Motor neuron (in vitro differentiated cells): ENCODE measurements at places on chromosomes 16 and 17. TPM values are rescaled to one million over a fixed set of nuclear protein-coding genes. Genes with fewer than 3 reads are reported as not detected.

DNA sequence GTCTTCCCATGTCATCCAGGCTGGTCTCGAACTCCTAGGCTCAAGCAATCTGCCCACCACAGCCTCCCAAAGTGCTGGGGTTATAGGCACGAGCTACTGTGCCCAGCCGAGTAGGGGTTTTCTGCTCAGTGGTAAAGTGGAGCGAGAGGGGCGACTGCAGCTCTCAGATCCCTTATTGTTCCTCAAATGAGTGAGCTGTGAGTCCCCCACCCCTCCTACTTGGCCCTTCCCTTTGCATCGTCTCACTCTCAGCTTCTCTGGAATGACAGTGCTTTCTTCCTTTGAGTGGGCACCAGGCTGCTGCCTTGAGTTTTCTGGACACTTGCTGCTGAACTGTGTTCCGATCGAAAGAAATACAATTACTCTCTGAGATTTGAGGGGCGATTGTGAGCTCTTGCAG is 63.5 kb downstream of the MSI2 start:
- ATAC-seq, result no peak

- peak; percentile 58 for ATAC-seq
Observed at GRCh38 chr17:1197781-1198490, 18.2 kb upstream of the ABR start.

STAT3 gene
- 28.3 and 31.4 TPM in 2 replicates for total RNA-seq

DNA sequence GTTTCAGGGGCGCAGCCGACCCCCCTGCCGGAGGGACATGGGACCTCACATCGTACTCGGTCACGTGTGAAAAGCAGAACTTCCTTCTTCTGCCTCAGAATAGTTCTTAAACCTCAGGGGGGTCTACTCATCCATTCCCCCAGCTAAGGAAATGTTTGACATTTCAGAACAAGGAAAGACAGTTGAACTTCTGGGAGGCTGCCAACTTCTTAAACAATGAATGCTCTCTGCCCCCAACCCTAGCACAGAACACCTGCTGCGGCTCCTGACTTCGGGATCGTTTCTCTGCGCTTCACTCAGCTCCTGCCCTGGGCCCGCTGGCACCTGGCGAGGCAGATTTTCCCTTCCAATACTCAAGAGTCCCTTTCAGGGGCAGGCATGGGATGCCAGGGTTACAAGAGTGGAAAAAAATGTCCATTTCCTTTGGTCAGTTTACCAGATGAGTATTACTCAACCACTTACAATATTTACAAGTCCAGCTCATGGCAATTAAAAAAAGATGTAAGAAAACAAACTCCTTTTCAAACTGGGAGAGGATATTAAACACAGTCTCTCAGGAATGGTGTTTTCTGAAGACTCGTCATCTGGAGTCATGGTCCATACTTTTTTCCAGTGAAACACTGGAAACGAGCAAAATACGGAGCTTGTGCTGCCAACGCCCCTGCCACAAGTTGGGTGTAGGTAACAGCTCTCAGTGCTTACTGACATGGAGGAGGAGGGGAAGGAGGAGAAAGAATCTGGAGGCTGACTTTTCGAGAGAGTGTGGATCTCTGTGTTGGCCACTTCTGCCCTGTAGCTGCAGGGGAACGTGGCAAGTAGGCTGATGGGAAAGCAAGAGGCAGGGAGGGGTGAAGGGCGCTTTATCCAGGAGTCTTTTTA is 235.7 kb downstream of the NTN1 start:
- ATAC-seq, result peak; percentile 40

DNA sequence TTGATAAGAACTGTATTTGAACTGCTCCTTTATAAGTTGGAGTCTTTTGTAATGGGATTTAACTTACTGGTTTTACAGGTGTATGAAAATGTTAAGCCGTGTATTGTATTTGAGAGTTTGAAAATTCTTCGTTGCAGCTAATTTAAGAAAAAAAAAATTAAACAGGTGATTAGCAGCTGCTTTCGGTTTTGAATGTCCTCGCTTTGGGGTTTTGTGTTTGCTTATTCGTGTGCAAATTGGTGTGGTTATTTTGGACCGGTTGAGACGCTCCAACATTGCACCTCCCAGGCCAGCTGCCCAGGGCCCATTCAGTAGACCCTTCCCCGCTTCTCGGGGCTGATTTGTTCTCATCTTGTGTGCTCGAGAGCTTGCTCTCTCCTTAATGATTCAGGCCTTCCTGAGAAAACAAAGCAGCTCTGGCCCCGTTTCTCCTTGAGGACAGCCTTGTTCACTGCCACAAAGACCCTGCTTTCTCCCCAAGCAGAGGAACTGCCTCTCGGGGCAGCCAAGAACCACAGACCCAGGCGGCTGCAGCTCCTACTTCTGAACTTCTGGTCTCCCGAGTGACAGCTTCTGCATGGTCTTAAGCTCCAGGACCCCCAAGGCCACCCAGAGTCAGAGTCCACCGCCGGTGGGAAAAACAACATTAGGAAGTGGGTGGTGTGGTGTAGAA is 100.5 kb downstream of the MSI2 start:
- no peak for ATAC-seq

DNA sequence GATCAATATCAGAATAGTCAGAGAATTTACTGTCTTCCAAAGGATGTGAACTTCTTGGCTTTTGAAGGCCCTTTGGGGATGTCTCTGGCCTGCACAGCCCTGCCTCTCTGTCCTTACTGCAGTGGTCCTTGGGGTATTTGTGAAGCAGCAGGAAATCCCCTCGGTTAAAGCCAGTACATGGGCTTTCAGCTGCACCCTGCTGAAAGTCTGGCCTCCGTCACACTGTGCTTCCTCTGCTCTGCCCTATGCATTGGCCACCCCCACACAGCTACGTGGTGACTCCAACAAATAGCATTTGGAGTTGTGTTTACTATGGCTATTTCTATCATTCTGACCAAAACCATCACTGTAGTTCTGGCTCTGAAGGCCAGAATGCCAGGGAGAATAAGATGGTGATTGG is 21.2 kb downstream of the SYCE1L start:
- no peak for ATAC-seq

GRCh38 chr17:7336240-7337175 is at the start of gene ACAP1:
ACAP1 (plus strand) TSS chr17:7336529; CDS start chr17:7336735, 206 bp downstream.
- ATAC-seq, result peak; percentile 49

- ATAC-seq, result no peak
Observed at GRCh38 chr17:58947824-58948223, 158.9 kb downstream of the TRIM37 start.

DNA sequence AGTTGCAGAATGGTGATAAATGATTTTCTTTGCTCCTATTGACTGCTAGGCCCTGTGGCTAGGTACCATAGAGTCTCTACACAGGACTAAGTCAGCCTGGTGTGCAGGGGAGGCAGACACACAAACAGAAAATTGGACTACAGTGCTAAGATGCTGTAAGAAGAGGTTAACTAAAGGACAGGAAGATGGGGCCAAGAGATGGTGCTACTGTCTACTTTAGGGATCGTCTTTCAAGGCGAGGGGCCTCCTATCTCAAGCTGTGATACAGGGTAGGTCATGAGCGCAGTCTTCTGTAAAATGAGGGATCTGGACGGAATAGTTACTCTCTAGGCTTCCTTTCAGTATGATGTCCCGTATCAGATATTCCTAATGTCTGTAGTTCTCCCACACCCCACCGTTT is 817 bp downstream of the NME1 start:
- ATAC-seq, result no peak

- no peak for ATAC-seq
Observed at GRCh38 chr17:419073-419735, 66.6 kb upstream of the RPH3AL start.

TMEM114 gene
- total RNA-seq, result not detected in 2 replicates

- ATAC-seq, result no peak
Observed at GRCh38 chr17:55883149-55883548, 132.3 kb downstream of the PCTP start.

TBX2 gene
- 2.4 and 3.4 TPM in 2 replicates for total RNA-seq

GRCh38 chr17:82794781-82795482 is 43.1 kb downstream of the TBCD start:
- ATAC-seq, result no peak

TIGD7 gene
- 6.8 and 7.2 TPM in 2 replicates for total RNA-seq

STH gene
- total RNA-seq, result not detected in 2 replicates

DNA sequence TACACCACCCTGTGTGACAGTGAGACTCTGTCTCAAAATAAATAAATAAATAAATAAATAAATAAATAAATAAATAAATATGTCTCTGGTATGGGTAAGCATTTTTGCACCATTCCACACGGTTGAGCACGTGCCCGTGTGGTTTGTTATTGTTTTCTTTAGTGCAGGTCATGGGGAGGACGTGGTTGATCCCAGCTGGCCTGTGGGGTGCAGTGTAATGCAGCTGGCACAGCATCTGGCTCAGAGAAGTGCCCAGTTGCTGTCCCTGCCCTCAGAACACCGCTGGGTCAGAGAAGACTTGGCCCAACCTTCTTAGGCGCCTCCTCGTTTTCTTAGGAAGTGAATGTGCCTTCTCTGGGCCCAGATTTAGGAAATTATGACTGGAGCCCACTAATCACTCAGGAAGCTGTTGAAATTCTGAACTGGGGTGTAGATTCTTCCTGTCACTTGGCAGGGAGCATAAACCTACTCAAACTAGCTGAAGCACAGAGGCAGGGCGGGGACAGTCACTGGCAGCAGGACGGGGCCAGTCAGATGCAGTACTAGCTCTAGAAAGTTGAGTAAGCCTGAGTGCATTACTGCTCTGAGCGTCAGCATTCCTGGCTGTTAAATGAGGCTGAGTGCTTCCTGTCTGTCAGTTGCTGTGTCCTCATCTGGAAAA is 85.9 kb downstream of the SNX29 start:
- no peak for ATAC-seq

AURKB gene
- 2.4 and 3.3 TPM in 2 replicates for total RNA-seq

GRCh38 chr17:58388302-58389190 is 28.8 kb downstream of the RNF43 start:
- no peak for ATAC-seq

GRCh38 chr17:27668488-27668823 is 37.5 kb downstream of the LGALS9 start:
- no peak for ATAC-seq

DNA sequence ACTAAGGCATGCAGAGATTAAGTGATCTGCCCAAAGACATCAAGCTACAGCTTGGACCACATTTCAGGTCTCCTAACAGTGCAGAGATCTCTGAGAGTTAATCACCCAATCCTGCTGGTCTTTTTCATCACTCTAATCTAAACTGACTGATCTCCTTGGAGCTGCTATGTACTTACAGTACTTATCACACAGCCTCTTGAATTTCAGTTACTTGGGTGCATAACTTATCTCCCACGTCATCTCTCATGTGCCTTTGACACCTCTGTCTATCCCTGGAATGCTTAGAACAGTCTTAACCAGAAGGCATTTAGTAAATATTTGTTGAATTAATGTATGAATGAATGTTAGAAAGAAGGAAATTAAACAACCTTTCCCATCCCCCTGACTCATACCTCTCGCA is 139.0 kb downstream of the SNX11 start:
- ATAC-seq, result peak; percentile 51

GAA gene
- 24.9 and 26.3 TPM in 2 replicates for total RNA-seq

RUSF1 gene
- total RNA-seq, result 42.0 and 49.8 TPM in 2 replicates

SLC5A10 gene
- total RNA-seq, result 0.41 and 0.45 TPM in 2 replicates

SECTM1 gene
- total RNA-seq, result not detected in 2 replicates

GRCh38 chr17:33085256-33085655 is 93.6 kb downstream of the SPACA3 start:
- no peak for ATAC-seq

GRCh38 chr17:55663400-55663799 is 59.3 kb downstream of the TMEM100 start:
- no peak for ATAC-seq

- no peak for ATAC-seq
Observed at GRCh38 chr17:50909765-50910605, 43.8 kb upstream of the TOB1 start.

GRCh38 chr16:47047524-47048203 is 74.2 kb upstream of the DNAJA2 start:
- ATAC-seq, result no peak

DNA sequence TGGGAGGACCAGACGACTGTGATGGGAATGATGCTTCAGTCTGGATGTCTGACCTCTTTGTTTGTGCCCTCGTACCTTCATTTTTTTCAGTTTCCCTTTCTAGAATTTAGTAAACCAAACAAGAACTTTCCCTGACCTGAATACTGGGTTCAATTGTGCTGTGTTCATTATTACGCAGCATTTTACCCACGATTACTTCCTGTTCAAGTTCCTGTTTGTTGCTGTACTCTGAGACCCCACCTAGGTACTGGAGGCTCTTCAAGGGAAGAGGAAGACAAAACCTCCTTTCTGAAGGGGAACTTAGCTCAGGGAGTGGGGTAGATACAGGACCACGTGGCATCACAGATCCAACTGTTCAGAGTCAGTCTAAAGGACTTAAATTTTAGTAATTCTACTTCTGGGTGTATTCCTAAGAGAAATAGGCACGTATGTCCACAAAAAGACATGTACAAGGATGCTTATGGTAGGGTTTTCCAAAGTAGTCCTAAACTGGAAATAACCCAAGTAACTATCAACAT is 9.2 kb upstream of the PRKCB start:
- ATAC-seq, result no peak

GRCh38 chr16:67456391-67457081 is 24.4 kb downstream of the ATP6V0D1 start:
- peak; percentile 68 for ATAC-seq

CCL13 gene
- total RNA-seq, result not detected in 2 replicates

GRCh38 chr16:11111150-11111549 is 144.9 kb downstream of the SOCS1 start:
- no peak for ATAC-seq

C16orf89 gene
- total RNA-seq, result 1.1 and 2.1 TPM in 2 replicates

MYOCD gene
- 0.05 and 0.63 TPM in 2 replicates for total RNA-seq

CDH13 gene
- total RNA-seq, result 0.42 TPM in 1 of 2 replicates, not detected in the other

DNA sequence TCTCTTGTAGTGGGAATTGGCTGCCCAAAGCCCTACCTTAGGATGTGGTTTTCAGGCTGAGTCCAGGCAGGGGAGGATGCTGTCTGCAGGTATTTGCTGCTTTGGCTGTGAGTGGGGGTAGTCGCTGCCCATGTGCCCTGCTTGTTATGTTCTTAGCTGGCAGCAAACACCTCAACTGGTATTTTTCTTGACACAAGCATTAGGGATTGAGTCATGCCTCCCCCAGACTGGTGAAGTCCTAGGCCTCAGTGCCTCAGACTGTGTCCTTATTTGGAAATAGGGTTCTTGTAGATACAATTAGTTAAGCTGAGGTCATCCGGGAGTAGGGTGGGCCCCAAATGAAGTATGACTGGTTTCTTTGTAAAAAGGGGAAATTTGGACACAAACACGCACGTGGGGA is 808.3 kb upstream of the EEF2KMT start:
- ATAC-seq, result no peak

DNA sequence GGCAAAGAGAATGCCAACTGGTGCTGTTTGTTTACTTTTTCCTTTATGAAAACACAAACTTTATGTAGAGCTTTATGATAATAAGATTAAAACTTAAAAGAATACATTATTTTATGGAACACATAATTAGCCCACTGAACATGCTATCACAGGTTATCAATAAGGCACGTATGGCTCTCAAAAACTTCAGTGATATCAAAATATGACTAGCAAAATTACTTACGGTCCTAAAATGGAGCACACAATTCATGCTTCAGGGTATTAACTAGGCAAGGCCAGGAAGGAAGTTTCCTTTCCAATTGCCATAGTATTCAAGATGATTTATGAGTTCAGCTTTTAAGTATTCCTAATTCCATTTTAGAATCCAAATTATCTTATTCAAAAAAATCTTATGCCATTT is 3.6 kb downstream of the RNF43 start:
- ATAC-seq, result no peak
